ENCODE measurements at places on chromosomes 4 and X. TPM values are rescaled to one million over a fixed set of nuclear protein-coding genes. Genes with fewer than 3 reads are reported as not detected.

GRCh38 chr4:80322716-80323115, 12.8 kb upstream of the CFAP299 start:
- DNase-seq = no peak

DNA sequence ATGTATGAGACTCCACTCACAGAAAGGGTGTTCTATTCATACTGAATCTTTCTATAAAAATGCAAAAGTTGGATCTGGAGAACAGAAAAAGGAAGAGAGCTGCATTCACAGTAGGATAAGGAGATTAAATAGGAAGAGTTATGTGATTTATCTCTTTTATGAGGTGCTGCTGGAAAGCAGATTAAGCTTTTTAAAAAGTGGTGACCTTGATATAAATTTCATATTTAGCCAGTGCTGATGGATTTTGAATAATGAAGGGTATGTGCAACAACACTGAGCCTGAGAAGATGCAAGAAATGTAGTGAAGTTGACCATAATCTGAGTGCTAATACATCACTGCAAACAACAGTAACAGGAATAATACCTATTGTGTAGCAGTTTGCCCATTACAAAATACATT, 795.6 kb downstream of the IL1RAPL1 start:
- no peak for DNase-seq

DNA sequence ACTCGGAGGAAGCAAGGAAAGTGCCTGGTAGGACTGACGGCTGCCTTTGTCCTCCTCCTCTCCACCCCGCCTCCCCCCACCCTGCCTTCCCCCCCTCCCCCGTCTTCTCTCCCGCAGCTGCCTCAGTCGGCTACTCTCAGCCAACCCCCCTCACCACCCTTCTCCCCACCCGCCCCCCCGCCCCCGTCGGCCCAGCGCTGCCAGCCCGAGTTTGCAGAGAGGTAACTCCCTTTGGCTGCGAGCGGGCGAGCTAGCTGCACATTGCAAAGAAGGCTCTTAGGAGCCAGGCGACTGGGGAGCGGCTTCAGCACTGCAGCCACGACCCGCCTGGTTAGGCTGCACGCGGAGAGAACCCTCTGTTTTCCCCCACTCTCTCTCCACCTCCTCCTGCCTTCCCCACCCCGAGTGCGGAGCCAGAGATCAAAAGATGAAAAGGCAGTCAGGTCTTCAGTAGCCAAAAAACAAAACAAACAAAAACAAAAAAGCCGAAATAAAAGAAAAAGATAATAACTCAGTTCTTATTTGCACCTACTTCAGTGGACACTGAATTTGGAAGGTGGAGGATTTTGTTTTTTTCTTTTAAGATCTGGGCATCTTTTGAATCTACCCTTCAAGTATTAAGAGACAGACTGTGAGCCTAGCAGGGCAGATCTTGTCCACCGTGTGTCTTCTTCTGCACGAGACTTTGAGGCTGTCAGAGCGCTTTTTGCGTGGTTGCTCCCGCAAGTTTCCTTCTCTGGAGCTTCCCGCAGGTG, 637 bp downstream of the AR start:
- no peak for DNase-seq

DNA sequence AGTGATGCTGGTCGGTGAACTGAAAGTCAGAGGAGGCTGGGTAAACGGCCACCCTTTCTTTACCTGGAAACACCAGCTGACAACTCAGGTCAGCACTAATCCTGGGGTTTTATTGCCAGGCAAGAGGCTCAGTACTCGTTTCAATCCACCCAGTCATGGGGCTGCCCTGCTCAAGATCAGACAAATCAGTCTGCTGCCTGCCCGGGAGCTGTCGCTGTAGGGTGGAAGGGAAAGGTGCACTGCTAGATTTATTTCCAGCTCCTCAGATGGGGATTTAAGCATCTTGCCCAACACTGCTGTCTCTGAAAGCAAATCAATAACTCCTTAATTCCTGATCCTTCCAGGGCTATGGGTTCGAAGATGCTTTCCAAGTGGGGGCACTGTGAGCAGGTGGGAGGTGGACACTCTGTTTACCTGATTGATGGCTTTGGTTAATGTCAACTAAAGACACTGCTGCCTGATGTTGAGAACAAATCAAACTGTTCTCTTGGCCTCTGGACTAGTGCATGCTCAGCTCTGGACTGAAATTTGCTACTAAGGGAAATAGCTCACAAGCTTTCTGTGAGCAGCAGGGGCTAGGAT, 59.3 kb downstream of the PHKA2 start:
- no peak for DNase-seq

DNA sequence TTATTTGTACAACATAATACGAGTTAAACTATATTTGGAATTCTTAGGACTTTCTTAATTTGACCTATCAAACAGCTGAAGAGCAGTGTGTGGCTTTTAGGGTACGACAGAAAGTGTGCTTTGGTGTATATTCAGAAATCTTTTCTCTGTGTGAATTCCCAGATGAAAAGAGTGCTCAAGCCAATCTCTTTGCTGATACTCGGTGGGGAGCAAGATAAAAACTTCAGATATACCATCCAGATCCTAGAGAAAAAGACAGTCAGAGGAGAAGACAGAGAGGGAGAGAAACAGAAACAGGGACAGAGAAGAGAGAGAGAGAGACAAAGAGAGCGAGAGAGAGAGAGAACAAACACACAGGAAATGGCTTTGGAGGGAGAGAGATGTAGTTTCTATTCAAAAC, 658.3 kb upstream of the CPEB2 start:
- DNase-seq = no peak

DNA sequence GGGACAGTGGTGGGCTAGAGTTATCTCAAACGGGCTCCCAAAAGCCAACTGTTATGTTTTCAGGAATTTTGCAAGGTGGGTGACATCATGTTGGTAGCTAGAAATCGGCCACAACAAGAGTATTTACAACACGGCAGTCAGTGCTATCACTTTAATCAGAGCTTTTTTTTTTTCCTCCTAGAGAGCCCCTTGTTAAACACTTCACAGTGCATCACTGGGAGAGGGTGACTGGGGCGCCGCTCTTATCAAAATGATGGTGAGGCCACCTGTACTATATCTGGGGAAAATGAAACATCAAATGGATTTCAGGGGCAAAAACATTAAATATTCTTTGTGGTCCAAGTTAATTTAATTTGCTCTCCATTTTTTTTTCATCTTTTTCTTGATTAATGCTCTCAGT, 44.9 kb downstream of the MAMLD1 start:
- DNase-seq = no peak

DNA sequence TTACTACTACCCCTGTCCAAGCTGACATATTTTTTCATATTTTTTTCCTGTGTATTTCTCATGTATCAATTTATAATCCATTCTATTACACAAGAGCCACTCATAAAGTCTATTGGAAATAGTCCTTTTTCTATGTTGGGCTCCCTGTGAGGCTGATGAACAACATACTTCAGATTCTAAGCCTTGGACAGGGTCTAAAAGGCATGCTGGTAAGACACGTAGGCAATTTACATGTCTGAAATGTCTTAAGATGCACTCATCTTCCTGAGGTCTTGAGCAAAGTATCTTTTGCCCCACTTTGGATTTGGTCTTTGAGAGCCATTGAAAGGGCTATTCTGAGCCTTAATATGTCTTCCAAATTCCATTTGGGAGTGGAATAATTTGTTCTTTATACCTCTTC, 31.8 kb downstream of the OCIAD1 start:
- DNase-seq = no peak

The CPLX1 gene
- not detected for total RNA-seq

The ALB gene
- total RNA-seq = not detected

The SPACA5 gene
- not detected for total RNA-seq

The SLC10A6 gene
- not detected for total RNA-seq

The ENPEP gene
- not detected for total RNA-seq
